ENCODE measurements at places on chromosomes 3 and 15.

DNA sequence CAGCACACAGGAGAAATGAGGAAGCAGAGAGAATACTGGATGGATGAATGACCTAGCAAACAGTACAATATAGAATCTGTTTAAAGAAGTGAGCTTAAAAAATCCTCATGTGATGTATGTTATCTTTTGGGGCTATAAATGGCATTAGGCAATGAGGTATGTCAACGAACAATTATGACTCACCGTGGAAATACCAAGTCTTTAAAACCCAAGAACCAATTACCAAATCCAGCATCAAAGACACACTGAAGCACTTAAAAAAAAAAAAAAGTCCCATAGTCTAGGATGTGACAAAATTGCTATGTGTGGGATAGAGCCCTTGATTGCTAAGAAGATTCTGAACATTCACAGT is 36.3 kb upstream of the HERC1 start:
- no peak for DNase-seq

DNA sequence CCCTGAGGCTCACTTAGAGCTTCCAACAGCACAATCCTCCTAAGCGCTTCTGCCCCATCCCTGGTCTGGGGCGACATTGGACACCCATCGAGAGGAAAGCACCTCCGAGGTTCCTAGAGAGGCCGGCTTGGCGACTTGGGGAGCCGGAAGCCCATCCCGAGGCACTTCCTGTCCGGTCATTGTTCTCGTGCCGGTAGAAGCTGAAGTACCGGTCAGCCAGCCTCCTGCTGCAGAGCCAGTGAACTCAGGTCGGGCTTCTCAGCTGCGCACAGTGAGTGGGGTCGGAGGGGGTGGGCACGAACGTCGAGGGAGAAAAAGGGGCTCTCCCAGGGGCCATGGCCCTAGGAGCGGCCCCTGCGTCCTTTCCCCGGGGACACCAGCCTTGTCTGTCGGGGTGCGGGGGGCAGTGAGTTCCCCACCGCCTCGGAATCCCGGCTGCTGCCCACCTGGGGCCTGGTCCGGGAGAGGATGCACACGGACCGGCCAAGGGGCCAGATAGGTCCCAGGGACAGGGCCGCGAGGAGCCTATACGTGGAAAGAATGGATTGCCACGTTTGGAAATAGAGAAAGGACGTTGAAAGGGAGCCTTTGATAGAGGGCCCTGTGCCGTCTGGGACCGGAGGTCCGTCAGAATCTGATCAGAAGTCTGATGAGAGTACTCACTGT is at the start of gene ZNF35:
TSS of gene ZNF35 (plus strand) at position 169 of the 666 bp plus-strand sequence. CDS start 2,336 bp downstream, outside the sequence.
- DNase-seq, result no peak

DNA sequence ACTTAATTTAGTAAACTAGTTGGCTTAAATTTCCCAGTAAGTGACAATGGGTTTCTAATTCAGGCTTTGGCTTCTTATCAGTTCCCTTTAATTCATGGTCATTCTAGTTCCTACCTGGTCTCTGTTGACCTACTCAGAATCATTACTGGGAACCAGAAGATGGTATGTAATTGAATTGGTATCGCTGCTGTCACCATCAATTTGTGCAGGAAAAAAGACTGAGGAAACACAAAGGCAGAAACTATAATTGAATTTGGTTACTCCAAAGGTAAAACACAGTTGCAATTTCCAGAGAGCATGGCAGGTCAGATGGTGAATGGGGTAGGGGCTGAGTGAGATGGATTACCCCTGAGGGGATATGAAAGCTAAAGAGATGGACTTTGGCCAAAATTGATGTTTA is 226.5 kb upstream of the GAP43 start:
- DNase-seq, result no peak

GRCh38 chr15:83793069-83793468 is 139.1 kb downstream of the ADAMTSL3 start:
- no peak for DNase-seq
